ENCODE measurements at places on chromosomes 1 and 21.

DNA sequence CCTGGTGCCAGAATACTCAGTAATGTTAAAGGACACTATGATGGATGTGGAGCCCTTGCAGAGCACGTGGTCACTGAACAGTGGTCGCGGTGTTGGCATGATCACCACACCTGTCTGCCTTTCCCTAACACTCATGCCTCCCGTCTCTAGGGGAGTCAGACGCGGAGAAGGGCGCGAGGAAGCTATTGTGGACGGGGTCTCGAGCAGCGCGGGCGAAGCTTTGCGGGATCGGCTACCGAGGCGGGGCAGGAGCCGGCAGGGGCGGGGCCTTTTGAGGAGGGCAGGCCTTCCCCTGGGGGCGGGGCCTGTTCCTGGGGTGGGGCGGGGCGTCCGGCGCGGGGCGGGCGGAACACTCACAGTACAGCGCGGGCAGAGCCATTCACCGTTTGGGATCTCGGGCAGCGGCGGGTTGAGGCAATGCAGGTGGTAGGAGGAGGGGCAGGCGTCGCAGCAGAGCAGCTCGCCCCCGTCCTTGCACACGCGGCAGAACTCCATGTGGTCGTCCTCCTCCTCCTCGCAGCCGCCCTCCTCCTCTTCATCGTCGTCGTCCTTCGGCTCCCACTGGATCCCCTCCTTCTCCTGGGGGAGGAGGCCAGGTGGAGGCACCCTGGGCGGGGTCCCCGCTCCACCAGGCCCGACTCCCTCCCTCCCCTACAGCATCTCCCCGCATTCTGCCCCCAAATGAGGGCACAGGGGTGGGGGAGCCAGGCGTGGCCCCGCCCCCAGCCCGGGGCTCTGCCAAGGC lies 31.5 kb downstream of the CHD5 start:
- no peak for DNase-seq

- no peak for DNase-seq
Observed at GRCh38 chr1:228081578-228082213, 812 bp upstream of the ARF1 start.

GRCh38 chr1:233907151-233907550 lies 2.7 kb downstream of the SLC35F3 start:
- no peak for DNase-seq

- no peak for DNase-seq
Observed at GRCh38 chr1:156407344-156407743, 38.3 kb downstream of the RHBG start.

- DNase-seq = no peak
Observed at GRCh38 chr1:99623554-99623953, 22.4 kb upstream of the PALMD start.

GRCh38 chr1:196302981-196303380 lies 305.3 kb downstream of the KCNT2 start:
- DNase-seq = no peak

DNA sequence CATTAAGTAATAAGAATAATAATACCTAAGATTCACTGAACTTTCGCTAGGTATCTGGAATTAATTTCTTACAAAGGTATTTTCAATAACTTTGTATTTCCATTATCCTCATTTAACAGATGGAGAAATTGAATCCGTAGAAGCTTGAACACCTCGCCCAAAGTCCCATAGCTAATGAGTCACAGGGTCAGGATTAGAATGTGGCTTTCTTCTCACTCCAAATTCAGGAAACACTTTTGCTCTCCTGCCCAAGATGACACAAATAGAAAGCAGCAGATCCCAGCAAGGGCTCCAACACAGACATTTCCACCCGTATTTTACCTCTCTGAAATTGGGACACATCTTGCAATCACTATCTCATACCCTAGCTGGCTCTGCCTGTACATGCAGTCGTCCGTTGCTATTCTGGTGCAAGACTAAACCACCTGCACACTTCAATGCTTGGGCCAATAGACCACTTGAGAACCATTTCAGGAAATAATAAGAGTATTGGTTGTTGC lies 125.9 kb upstream of the GREM2 start:
- DNase-seq = no peak

- no peak for DNase-seq
Observed at GRCh38 chr1:21439345-21439720, 604 bp upstream of the NBPF3 start.

DNA sequence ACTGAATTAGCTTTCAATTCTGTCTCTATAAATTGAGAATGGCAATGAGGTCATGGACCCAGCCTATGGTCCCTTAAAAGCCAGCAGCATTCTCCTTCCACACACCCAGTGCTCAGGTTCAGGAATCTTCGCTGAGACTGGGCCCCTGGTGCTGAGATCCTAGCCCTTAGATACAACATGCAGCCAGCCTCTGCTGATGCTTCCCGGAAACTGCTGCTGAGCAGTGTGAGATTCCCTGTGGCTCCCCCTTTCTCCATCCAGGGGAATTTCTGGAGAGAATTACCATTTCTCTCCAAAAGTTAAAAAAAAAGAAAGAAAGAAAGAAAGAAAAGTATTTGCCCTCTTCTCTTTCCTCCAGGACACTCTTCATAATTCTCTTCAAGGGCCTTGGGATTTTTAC lies 31.7 kb upstream of the RALGPS2 start:
- DNase-seq = no peak

GRCh38 chr1:84742653-84743052 lies 52.4 kb upstream of the SSX2IP start:
- DNase-seq = no peak

GRCh38 chr1:9200441-9200840 lies 34.1 kb upstream of the H6PD start:
- no peak for DNase-seq

- DNase-seq = no peak
Observed at GRCh38 chr1:12464045-12464461, 154.0 kb downstream of the DHRS3 start.

DNA sequence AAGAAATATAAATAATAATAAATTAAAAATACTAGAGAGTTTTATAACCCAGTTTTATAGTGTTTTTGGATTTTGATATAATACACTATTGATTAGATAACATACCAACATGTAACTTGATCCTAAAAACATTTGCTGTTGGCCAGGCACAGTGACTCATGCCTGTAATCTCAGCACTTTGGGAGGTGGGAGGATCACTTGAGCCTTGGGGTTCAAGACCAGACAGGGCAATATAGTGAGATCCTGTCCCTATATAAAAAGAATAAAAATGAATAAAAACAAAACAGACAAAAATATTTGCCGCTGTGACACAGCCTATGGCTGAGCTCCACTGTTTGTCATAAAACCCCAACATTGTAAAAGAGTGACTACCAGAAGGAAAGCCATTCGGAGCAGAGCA lies 26.1 kb downstream of the VPS13D start:
- DNase-seq = no peak

GRCh38 chr21:25732091-25732760 lies 2.5 kb downstream of the ATP5PF start:
- DNase-seq = no peak

DNA sequence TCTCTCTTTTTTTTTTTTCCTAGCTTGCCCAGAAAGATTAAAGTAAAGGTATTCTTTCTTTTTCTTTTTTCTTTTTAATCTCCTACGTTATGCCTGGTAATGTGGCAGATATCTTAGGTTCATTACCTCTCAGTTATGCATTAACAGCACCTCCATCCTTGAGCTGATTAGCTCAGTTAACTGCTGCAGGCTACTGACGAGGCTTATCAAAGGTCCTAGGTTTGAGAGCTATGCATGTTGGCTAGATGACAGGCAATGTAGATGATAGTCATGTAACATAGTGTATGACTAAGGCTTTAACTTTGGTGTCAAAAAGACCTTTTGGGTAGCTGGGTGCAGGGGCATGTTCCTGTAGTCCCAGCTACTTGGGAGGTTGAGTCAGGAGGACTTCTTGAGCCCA lies 53.7 kb upstream of the CACYBP start:
- no peak for DNase-seq

DNA sequence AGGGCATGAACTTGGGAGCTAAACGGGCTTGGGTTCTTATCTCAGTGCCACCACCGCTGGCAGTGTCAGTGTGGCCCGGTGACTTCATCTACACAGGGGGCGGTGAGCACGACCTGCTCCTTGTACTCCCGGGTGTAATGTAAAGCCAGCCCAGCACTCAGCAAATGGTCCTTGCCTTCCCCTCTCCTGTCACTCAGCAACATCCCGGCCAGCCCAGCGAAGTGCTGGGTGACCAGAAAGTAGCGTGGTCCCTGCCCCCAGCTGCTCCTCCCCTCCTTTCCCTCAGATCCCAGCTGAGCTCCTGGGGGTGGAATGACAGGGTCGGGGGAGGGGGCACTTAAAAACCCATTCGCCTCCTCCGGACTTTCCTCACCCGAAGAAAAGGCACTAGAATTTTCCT lies 7.2 kb downstream of the KCNN3 start:
- no peak for DNase-seq

DNA sequence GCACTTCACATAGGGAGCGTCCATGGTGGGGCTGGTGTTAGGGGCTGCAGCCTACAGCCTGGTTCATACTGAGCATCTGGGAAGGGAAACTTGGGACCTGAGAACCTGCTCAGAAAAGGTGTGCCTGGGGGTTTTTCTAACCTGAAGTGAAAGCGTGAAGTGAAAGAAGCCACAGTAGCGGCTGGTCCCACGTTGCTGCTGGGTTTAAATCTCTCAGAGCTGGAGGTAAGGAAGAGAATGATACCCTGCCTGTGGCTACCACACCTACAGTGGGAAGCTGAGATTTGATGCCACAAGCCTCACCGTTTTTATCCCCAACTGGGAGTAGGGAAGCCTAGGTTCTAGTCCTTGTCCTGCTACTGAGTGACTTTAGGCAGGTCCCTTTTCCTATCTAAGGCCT lies 21.0 kb upstream of the FUCA1 start:
- no peak for DNase-seq

GRCh38 chr1:235246022-235246948 lies 81.7 kb downstream of the ARID4B start:
- DNase-seq = no peak

DNA sequence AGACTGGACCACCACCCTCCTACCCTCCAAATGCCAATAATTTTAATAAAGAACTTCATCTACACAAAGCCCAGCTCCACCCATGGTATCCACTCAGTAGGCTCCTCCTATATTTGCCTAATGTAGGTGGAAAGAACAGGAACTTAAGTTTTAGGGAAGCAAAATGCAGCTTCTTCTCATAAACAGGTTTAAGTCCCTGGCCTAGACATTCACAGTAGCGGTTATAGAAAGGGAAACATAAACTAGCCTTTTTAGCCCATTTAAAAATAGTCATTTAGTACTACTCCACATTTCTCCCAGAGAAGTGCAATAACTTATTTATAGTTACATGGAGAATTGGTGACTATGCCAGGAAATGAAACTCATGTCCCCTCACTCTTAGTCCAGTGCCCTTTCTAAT lies 56.6 kb upstream of the CPLANE2 start:
- DNase-seq = no peak

- DNase-seq = no peak
Observed at GRCh38 chr1:158781104-158781503, at the start of gene OR6N2. OR6N2 (minus strand) TSS chr1:158781204; CDS start chr1:158777635, 3,569 bp downstream.

DNA sequence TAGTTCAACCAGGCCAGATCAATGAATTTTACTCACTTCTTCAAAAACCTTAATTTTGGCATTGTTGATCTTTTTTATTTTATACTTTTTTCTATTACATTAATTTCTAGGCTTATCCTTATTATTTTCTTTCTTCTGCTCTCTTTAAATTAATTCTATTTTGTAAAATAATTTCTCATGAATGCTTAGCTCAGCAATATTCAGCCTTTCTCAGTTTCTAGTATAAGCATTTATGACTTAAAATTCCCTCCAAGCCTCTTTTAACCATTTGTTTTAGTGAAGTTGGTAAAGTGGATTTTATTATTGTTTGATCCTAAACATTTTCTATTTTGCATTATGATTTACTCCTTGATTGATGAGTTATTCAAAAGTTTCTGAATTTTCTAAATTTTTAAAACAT lies 20.6 kb upstream of the SAMD13 start:
- no peak for DNase-seq

DNA sequence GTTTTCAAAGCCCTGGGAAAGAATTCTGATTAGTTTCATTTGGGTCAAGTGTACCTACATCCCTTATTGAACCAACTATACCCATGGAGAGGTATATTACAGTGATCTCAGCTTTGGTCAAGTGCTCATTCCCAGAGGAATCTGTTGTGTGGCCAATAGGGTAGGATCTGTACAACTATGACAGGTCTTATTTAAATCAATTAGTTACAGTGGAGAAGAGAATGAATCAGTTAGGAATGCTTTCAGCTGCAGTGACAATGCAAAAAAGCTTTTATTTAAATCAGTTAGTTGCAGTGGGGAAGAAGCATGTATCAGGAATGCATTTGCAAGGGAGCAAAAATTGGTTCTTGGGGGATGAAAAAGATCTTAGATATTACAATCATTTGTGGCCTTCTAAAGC lies 119.0 kb downstream of the FGGY start:
- DNase-seq = no peak

GRCh38 chr1:158078569-158079080 lies 85.2 kb downstream of the KIRREL1 start:
- DNase-seq = no peak

GRCh38 chr1:232511172-232511571 lies 118.8 kb downstream of the SIPA1L2 start:
- no peak for DNase-seq

DNA sequence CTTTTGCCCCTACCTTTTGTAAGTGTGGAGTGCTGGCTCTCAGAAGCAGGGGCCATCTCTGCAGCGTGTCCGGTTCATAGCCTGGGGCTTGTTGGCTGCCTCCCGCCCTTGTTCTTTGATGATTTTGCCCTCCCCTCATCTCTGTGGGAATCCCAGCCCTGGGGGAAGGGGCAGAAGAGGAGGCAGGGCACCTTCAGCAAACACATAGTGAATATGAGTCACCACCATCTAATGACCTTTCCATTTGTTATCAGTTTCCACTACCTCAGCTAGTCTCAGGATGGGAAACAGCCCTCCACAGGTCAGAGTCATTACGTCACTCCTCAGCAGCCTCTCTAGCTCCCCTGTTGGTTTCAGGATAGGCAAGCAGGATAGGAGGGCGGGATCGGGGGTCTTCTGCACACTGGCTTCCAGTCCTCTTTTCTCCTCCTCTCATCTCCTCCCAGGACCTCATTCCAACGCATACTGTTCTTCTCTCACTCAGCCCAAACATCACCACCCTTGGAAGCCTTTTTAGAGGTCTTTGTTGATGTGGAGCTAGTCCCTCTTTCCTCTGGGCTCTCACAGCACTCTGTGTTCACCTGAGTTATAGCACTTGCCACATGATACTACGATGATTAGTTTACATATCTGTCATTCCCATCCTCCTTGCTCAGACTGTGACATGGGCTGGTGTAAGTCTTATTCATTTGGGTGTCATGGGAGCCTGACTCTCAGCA lies 15.8 kb downstream of the GADD45A start:
- DNase-seq = no peak

- DNase-seq = no peak
Observed at GRCh38 chr1:27331922-27332321, 9.9 kb upstream of the SYTL1 start.

DNA sequence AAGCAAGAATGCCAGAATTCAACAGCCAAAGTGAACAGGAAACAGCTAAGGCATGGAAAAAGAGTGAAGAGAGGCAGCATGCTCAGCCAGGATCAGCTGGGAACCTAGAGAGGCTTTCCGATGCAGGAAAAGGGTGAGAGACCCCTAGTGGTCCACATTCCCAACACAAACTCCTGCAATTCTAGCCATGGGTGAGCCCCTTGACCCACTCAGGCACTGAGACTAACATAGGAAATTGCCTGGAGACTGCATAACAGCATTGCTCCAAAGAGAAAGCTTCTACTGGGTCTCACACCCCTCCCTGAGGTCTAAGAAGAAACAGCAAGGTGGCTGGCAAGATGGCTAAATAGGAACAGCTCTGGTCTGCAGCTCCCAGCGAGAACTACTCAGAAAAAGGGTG lies 123.2 kb downstream of the LHX8 start:
- DNase-seq = no peak

Measured in SK-N-MC (cell line).